ENCODE measurements at places on chromosomes 7 and 10. TPM values are rescaled to one million over a fixed set of nuclear protein-coding genes. Genes with fewer than 3 reads are reported as not detected.

DNA sequence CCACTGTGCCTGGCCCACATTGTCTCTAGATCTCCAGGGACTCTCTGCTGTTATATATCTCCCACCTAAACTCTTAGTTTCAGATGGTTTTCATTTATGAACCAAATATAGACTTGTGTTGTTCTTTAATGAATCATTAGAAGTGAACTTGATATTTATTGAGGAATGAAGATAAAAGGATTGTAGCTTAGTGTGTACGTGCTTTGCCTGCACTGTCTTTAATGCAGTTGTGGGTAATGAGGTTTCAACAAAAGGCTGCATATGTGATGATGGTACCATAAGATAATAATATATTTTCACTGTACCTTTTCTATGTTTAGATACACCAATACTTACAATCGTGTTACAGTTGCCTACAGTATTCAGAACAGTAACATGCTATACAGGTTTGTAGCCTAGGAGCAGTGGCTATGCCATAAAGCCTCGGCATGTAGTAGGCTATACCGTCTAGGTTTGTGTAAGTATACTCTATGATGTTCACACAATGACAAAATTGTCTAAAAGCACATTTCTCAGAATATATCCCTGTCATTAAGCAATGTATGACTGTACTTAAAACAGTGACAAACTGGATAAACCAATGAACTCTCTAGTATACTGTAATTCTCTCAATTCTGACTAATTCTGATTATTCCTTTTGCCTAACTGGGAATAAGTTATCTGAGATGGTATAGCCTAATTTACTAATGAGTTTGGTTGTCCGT lies 25.2 kb downstream of the VCL start:
- DNase-seq: no peak

GRCh38 chr7:1668396-1669063 lies 1.5 kb upstream of the ELFN1 start:
- DNase-seq: peak; percentile 90

DUSP5 gene
- 10.1 TPM for total RNA-seq

- DNase-seq: no peak
Measured at GRCh38 chr10:126394948-126395347, 6.7 kb upstream of the ADAM12 start.

- DNase-seq: peak; percentile 89
Measured at GRCh38 chr10:101775273-101776160, at the start of gene FGF8. FGF8 (minus strand) TSS chr10:101776114; CDS start chr10:101775900, 214 bp downstream.

GRCh38 chr7:3267966-3268690 lies 32.9 kb upstream of the SDK1 start:
- DNase-seq: peak; percentile 77

- peak; percentile 62 for DNase-seq
Measured at GRCh38 chr10:93063977-93064660, 3.5 kb downstream of the CYP26C1 start.

DNA sequence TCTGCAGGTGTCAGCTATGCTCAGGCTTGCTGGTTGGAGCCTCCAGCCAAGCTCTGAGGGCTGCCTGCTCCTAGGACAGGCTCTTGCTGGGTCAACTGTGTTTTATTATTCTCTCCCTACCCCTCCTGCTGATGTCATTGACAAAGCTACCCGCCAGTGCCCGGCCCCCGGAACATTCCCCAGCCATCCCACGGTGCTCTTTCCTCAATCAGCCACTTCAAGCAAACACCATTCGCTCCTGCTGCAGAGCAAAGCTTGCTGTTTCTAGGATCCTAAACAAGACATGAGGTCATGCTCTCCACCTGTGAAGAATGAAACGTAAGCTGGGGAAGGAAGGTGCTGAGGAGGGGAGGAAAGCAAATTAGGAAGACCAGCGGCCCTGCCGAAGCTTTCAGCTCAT lies 2.1 kb upstream of the C10orf71 start:
- DNase-seq: no peak

- no peak for DNase-seq
Measured at GRCh38 chr7:111982133-111982532, 224.1 kb downstream of the DOCK4 start.

DNA sequence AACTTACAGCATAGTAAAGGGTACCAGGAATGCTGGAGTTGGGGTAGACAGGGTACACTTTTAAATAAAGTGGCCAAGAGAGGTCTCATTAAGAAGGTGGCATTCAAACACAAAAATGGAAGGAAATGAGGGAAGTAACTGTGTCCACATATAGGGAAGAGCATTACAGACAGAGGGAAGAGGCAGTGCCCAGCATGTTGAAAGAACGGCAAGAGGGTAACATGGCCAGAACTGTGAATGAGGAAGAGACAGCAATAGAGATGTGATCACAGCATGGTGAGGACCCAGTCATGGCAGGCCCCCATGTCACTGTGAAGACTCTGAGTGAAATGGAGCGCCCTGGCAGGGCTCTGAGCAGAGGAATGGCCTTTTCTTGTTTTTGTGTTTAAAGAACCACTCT lies 35.1 kb upstream of the ZNRF2 start:
- DNase-seq: no peak

DNA sequence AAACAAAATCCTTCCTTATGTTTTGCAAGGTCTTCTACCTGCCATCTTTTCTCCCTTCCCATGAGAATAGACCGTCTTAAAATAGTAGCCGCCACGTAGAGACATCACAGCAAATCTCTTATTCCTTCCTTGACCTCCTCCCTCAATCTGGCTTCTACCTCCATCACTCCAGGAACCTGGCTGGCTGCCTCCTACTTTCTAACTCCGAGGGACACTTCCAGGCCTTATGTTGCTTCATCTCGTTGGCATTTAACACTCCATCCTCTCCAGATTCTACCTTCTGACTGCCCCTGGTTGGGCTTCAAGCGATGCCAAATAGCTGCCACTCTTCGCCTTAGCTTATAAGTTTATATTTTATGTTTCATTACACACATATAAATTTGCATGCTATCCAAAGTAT lies 26.4 kb upstream of the CALN1 start:
- no peak for DNase-seq

DNA sequence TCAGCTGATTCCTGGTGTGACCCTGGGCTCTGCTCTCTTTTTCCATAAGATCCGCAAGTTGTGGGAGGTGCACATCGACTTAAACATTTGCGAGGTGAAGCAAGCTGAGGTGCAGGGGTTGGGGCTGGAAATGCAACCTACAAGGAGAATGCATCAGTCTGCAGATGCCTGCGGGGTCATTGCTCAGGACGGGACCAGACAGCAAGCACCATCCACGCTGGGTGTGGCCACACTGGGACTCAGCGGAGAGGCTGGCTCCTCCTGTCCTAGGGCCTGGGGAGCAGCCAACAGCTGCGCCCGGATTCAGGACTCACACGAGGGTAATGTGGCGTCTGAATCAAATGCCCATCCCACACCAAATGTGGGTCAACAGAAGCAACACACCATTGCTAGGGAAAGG lies 33.8 kb downstream of the STK32C start:
- peak; percentile 31 for DNase-seq

DNA sequence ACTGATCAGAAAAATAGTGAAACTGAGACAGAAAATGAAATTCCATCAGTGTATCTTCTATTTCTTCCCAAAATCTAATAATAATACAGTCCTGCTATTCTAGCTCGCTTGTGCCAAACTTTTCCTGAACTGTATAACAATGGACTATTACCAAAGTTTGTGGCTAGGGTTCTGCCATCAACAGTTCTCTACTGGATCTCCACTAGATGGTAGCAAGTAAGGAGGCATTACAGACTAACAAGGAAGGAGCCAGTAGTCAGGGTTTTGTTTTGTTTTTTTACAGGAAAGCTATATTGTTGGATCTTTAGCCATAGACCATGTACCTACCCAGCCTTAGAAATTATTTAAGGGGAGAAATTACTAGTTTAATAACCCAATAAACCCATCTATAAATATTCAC lies 10.8 kb downstream of the MTERF1 start:
- no peak for DNase-seq

- peak; percentile 80 for DNase-seq
Measured at GRCh38 chr7:114944745-114945625, 23.1 kb downstream of the MDFIC start.

DNA sequence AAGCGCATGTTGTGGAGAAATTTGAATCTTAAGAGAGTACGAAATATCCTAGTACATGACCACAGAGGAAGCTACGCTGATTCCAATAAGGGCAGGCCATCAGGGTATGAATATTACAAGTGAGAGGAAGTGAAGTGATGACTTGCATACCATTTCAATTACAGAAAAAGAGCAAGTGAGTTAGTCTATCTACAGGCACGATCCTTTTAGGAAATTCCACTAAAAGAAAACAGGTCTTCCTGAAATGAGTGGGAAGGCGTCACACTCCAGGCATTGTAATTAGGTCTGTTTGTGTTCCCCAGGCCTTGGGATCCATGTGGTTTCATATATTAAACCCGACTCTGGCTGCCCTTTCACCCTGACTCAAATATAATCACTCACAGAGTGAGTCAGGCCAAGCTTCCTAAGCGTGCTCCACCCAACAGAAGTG lies 152.5 kb downstream of the SEMA3A start:
- peak; percentile 50 for DNase-seq

DNA sequence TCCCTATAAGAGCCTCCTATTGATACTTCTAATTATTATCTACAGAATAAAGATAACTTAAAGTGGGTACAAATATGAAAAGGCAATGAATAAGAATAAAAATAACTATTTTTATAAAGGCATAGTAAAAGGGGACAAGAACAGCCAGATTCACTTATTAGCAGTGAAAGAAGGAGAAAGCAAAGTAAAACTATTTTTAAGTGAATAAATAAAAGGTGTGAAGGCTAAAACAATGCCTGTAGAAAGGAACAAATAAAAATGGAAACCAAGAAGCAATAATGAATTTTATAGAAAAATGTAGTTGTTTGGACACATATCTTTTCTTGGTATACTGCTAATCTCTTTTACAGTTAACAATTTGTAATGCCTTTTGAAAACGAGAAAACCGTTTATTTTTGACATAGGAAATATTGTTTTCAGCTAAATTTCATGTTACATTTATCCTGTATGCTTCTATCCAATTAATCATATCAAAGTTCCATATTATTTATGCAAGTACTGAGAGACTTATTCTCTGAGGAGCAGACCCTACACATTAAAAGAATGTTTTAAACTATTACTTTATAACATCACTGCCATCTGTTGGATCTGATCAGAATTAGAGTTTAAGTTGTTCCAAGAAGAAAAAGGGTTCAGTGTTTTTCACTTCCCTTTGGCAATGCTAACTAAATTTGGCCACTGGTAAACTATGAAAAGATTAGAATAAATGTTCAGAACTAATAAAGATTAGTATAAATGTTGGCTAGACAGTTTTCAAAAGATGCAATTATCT lies 59.1 kb downstream of the ARMC3 start:
- DNase-seq: no peak

DNA sequence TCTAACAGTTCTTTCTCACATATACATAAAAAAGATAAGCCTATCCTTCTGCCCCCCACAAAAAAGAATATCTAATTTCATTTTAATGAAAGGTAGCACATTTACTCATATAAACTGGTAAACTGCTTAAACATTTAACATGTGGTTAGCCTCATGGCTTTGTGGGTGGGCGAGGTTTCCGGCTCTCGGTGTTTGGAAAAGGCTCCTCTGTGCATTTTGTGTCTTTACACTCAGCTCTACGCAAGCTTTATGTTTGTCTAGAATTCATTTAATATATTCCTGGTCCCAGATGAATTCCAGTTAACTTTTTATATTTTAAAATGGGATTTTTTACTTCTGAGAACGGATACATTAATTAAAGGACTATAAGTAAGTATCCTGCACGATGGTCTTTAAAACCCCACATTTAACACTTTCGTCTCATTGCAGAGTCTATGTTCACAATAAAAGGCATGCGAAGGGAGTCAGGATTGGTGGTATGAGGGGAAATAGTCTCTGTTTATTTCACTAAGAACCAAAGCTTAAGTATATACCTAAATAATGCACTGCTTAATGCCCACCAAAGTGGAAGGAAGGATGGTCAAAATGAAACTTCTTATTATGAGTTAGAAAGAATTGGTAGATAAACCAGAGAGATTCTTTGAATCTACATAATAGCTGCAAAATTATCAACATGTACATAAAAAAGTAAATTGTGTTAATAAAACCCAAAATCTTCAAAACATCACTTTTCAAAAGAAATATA lies 197.2 kb downstream of the CRPPA start:
- no peak for DNase-seq

GCK gene
- not detected for total RNA-seq

DNA sequence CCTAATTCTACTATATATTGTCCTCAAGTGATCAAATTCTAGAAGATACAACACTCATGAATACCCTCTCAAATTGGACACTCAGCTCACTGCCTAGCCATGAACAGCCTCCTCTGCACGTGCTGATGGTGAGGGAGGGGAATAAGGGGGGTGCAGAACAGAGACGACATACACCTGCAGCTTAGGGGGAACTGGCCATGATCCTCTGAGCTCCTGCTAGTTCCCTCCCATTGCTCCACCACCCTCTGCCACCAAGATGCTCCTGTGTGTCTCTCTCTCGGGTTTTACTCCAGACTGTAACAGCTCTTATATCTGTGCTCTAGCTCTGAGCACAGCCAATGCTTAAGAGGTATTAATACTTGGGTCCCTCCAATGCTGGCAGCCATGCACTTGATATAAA lies 70.7 kb downstream of the VOPP1 start:
- DNase-seq: no peak

- DNase-seq: no peak
Measured at GRCh38 chr7:105473163-105473562, 48.9 kb downstream of the PUS7 start.

- DNase-seq: no peak
Measured at GRCh38 chr7:27082171-27082570, 13.6 kb downstream of the HOXA1 start.

GRCh38 chr7:16061630-16062029 lies 359.7 kb downstream of the CRPPA start:
- DNase-seq: no peak

TAS2R3 gene
- 3.2 TPM for total RNA-seq

KIF11 gene
- total RNA-seq: 5.3 TPM

GRCh38 chr7:73685311-73685710 lies 1.9 kb downstream of the BUD23 start:
- DNase-seq: no peak

DNA sequence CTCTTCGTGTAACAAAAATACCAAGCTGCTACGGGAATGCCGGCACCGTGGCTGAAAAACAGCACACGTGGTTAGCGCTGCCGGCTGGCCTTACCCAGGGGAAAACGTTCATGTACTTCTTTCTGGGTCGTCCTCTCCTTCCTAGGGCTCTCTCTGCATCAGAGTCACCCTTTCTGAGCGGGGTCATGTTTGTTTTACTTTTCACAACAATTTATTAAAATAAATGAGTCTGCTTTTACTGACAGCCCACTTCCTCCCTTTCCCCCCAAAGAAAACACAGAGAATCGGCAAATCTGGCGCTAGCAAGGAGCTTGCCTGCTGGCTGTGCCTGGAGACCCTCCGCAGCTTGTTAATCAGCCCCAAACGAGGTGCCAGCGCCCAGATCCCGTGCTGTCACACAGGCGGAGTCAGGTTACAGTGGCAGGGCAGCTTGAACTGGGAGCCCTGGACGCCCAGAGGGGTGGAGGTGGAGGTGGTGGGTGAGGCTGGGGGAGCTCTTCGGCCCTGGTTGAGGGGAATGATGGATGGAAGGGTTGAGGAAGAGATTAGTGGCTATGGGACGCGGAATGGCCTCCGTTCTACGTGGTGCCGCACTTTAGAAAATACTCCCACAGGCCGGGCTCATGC lies 162.2 kb upstream of the TNS3 start:
- peak; percentile 45 for DNase-seq
